CD4-positive, alpha-beta T cell treated with Interleukin-4 for 4 hours (primary cell): ENCODE measurements at places on chromosomes 12 and 14.
A peak's percentile ranks its signal among the peaks of the same experiment; 100 is the strongest.

- no peak for DNase-seq
These were observed 479.2 kb downstream of the RPS29 start for GRCh38 chr14:49106741-49107667.

DNA sequence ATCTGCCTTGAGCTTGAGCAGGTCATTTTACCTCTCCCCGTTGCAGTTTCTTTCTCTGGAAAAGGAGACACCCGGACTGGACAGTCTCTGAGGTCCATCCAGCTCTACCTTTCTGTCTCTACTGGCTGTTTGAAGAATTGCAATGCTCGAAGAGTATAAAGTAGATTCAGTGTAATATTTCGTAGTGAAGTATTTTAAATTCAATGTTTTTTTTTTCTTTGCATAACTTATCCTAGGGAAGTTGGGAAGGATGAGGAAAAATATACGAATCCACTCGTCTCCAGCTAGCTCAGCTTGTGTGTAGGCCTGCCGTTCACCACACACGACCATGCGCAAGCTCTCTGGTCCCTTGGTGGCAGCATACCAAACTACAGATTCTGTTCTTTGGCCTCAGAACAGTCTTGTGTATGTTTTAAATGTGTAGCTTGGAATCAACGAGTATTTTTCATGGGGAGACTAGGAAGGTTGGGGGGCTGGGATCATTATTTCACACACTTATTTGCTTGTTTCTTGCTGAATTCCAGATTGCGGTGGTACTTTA is 307.9 kb downstream of the CACNA1C start:
- DNase-seq = no peak

DNA sequence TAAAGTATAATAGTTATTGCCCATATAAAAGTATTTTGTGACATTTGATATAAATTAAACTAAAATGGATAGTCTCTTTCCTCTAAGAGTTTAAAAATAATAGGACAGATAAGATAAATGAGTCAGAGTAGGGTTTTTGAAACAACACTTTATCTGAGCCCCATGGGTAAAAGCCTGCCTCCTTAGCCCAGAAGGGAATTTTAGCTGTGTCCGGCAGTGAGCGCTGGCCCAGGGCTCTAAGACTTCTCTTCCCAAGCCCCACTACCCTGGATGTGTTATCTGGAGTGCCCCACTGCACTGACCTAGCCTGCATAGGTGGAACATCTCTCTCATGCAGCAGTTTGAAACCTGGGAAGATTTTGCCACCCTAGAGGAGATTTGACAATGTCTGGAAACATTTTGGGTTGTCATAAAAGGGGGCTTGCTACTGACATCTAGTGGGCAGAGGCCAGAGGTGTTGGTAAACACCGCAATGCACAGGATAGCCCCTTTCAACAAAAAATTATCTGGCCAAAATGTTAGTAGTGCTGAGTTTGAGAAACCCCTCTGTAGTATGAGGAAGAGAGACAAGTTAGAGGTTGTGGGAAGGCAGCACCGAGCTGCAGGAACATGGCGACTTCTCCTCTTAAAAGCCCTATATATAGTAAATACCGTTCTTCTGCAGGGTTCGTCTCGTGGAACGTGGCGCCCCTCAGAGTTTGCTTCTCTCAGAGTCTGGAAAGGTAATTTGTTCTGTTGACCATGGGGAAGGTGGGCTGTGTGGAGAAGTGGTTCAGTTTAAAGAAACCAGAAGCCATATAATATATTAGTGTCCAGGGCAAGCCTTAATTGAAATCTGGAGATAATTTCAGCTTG is 29.3 kb upstream of the ATF1 start:
- peak; percentile 10 for DNase-seq

DNA sequence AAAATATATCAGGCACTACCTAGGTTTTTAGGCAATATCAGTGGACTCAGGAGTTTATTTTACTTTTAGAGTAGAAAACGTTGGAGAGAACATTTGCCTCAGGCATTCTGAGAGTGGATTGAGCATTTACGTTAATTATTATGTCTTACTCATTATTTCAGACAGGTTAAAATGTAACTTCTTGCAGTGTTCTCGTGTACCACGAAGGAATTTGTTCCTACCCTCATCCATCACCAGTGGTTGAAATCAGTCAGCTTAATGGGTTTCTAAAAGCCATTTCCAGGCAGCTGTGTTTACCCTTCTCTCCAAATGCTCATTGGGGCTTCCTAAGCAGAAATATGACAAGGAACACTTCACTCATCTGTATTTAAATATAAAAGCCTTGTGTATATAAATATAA is 9.1 kb upstream of the LDHB start:
- DNase-seq = no peak

DNA sequence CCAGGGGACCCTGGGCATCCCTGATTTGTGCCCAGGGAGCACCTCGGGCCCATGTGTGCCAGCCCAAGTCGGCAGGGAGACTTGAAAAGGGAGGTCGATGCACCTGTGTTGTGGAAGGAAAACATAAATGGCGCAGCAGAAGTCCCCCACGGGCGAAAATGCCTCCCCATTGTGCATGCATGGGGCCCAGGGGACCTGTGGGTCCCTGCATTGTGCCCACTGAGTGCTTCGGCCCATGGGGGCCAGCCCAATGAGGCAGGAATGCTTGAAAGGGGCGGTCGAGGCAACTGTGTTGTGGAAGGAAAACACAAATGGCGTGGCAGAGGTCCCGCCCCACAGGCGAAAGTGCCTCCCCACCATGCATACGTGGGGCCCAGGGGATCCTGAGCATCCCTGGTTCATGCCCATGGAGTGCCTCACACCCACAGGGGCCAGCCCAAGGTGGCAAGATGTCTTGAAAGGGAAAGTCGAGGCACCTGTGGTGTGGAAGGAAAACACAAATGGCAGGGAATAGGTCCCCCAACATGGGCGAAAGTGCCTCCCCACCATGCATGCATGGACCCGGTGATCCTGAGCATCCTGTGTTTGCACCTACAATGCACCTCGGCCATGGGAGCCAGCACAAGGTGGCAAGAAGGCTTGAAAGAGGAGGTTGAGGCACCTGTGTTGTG is 368.0 kb downstream of the ALG10 start:
- DNase-seq = no peak

- DNase-seq = no peak
These were observed 6.1 kb upstream of the CMA1 start for GRCh38 chr14:24514209-24514608.

DNA sequence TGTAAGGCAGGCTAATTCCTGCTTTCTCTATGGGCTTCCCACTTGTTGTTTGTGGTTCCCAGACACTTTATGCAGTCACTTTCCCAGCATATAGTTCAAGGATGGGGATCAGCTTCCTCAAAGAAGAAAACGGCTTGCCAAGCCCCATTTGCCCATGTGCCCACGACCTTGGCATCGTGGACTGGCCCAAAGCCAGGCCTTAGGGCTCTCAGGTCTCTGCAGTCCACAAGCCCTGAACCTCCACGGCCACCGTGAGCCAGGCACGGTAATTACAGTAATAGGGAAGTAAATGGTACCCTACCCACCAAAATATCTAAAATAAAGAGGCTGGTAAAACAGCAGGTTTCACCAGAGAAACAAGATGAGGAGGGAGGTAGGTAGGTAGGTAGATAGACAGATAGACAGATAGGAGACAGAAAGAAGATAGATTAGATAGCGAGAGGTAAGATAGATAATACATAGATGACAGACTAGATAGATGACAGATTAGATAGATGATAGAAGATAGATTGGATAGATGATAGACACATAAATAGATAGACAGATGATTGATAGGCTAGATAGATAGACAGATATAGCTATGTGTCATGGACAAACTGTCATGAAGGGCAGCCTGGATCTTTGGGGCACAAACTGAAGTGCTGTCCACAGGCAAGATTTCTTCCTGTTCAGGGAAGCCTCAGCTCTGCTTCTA is 163.1 kb downstream of the SLC15A4 start:
- no peak for DNase-seq

GRCh38 chr14:85112762-85113161 is 417.2 kb upstream of the FLRT2 start:
- DNase-seq = no peak

DNA sequence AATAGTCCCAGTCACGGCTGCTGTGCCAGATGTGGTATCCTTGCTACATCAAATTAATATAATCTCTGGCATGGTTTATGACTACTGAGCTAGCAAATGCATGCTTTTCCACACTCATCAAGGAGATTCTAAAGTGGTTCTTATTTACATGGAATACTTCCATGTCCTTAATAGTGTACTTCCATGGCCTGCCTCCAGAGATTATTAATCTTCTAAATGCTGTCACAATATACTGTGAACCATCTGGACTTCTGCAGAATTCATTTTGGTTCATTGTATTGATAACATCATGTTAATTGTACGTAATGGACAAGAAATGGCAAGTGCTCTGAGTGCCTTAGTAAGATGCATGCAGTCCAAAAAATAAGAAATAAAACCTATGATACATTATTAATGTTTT is 230.8 kb downstream of the NUAK1 start:
- no peak for DNase-seq

- no peak for DNase-seq
These were observed 2.6 kb downstream of the NT5DC3 start for GRCh38 chr12:103838254-103838914.

- DNase-seq = peak; percentile 25
These were observed 27.4 kb upstream of the SMUG1 start for GRCh38 chr12:54215989-54216796.

DNA sequence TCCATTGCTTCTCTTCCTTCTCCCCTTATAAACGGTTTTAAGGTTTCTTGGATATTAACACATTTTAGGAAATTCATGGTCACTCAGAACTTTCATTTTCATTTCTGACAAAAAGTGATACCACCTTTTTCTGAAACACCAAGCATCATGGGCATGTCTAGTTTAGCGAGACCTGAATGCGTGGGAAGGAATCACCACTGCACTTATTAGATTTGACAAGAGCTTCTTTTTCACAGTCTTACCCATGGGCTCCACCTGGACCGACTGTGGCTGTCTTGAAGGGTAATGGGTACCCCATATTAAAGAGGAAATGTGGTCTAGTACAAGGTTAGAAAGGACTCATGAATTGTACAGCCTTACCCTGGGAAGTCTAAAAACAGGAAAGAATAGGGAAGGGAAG is 95.4 kb downstream of the KCNK10 start:
- no peak for DNase-seq

DNA sequence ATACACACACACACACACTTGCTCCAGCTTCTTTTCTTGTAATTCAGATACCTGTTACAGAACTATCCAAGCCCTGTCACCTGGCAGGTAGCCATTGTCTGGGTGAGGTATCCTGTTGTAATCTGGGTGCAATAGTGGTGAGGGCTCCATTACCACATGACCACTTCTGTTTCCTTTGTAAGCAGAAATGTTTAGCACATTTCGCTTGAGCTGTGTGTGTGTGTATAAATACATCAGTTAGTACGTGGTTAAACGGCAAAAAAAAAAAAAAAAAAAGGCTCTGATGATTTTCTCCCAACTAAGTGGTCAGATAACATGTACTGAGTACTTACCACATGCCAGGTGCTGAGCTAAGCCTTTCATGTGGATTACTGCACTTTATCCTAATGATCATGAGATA is 129.3 kb upstream of the SSTR1 start:
- DNase-seq = peak; percentile 91

- no peak for DNase-seq
These were observed 12.5 kb upstream of the GALNT6 start for GRCh38 chr12:51403681-51404136.
